ENCODE measurements at places on chromosomes 12 and 14. TPM values are rescaled to one million over a fixed set of nuclear protein-coding genes. Genes with fewer than 3 reads are reported as not detected.

IFNG-AS1 gene
- total RNA-seq, result not detected

KLRD1 gene
- total RNA-seq, result 0.09 TPM

MGP gene
- 65.4 TPM for total RNA-seq

B4GALNT1 gene
- 0.18 TPM for total RNA-seq

MDM2 gene
- total RNA-seq, result 177 TPM

LMNTD1 gene
- total RNA-seq, result 0.45 TPM

SLCO1B1 gene
- not detected for total RNA-seq

ITGB7 gene
- total RNA-seq, result 0.38 TPM

ACSM4 gene
- not detected for total RNA-seq

KCNA5 gene
- total RNA-seq, result not detected
